ENCODE measurements at places on chromosomes 16 and 17.

- no peak for DNase-seq
These were observed 254.6 kb downstream of the HS3ST3A1 start for GRCh38 chr17:13346996-13347762.

DNA sequence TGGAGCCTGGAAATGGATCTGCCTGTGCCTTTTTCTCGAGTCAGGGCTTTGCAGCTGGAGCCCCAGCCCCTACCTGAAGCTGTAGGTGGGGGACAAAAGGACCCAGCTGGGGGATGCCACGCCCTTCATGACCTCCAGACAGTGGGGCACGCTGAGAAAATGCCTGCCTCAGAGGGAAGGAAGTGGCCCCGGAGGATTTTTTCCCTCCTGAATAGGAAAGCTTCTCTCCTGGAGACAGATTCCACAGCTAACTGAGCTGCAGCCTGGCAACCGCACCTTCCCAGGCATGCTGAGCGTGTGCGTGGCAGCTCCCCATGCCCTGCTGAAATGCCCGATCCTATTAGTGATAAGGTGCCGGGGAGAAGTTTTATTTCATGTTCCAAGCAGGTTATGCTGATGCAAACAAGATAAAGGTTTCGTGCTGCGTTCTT lies 58.0 kb downstream of the AIPL1 start:
- DNase-seq = no peak

DNA sequence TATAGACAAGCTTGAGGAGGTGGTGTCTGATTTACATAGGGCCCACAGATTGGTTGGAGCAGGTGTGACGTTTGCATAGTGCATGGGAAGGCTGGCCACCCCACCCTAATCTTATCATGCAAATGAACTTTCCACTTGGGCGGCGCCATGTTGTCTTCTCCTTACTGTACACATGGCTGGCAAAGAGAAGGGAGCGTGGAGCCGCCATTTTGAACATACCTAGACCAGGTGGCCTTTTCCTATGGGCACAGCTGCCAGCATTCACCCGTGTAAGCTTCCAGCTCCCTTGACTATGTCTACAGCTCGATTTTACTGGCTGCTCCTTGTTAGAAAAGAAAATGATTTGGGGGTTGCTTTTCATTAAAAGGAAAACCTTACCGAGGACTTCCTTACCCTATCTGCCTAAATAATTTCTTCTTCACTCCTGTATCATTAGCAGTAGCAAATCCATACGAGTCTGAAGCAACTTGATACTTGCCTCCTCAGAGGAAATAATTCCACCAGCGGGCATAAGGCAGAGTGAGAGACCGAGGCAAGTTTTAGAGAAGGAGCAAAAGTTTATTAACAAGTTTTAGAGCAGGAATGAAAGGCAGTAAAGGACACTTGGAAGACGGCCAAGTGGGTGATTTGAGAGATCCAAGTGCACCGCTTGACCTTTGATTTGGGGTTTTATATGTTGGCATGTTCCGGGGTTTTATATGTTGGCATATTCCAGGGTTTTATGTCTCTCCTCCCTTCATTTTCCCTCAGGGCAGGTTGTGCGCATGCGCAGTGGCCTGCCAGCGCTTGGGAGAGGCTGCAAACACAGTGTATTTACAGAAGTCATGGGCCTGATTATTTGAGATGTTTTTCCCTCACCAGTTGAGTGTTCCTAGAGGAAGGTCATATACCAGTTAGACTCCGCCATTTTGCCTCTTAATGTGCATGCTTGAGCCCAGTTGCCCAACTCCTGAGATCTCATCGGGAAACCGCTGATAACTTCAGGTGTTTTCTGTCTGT lies 65.7 kb downstream of the MARF1 start:
- peak; percentile 53 for DNase-seq

DNA sequence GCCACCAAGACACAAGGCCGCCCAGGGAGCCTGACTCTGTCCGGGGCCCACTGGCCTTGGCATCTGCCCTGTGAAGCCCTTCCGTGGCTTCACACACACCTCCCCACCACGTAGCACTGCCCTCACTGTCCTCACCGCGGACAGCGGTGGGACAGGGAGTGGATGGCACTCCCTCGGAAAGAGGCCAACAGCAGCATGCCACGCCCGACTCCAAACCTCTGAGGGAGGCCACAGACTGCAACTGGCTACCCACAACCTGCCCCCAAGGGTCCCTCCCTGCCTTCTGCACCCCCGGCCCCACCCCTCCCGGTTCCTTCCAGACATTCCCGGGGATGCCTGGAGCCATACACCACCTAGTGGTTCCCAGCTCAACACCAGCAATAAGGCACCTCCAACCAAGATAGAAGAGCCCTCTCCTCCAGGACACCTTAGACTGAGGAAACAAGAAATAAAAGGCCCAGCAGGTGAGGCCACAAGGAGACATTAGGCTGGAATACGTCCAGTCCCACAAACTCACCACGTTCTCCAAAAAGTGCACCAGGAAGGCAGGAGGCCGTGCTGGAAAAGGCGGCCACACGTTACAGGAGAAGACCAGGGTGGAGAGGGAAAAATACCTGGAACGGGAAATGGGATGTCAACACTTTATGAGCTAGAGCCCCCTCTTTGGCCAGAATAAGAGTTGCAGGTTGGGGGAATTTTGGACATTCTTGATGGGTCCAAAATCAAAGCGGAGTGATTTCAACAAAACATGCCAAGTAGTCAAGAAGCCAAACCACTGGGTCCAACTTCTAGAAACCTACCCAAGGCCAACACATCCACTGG lies 310.0 kb downstream of the SOX9 start:
- DNase-seq = no peak

DNA sequence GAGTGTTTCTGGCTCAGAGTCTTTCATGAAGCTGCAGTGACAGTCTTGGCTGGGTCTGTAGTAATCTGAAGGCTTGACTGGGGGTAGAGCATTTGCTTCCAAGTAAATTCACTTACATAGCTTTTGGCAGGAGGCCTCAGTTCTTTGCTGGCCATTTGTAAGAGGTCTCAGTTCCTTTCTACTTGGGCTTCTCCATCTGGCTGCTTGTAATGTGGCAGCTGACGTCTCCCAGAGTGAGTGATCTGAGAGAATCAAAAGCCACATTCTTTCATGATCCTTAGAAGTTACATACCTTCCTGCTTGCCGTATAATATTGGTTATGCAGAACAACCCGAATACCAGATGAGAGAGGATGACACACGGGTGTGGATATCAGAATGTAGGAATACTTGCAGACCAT lies 39.8 kb downstream of the NF1 start:
- DNase-seq = no peak

- DNase-seq = no peak
These were observed 3.1 kb upstream of the BANP start for GRCh38 chr16:87948119-87948545.

DNA sequence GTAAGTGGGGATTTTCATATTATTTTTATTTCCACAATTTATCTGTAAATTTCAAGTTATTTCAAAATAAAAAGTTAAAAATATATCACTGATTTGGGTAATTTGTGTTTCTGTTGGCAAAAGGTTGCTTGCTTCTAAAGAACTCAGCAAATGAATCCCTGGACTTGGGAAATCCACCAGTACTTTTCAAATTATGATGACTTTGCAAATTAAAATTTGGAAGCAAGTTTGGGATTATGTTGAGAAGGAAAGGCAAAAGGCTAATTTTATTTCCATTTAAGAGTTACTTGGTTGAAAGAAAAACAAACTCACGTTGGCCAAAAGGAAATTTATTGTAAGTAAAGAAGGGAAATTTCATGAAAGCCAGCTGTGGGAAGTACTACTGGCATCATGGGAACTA lies 220.3 kb downstream of the MAP2K6 start:
- DNase-seq = no peak

DNA sequence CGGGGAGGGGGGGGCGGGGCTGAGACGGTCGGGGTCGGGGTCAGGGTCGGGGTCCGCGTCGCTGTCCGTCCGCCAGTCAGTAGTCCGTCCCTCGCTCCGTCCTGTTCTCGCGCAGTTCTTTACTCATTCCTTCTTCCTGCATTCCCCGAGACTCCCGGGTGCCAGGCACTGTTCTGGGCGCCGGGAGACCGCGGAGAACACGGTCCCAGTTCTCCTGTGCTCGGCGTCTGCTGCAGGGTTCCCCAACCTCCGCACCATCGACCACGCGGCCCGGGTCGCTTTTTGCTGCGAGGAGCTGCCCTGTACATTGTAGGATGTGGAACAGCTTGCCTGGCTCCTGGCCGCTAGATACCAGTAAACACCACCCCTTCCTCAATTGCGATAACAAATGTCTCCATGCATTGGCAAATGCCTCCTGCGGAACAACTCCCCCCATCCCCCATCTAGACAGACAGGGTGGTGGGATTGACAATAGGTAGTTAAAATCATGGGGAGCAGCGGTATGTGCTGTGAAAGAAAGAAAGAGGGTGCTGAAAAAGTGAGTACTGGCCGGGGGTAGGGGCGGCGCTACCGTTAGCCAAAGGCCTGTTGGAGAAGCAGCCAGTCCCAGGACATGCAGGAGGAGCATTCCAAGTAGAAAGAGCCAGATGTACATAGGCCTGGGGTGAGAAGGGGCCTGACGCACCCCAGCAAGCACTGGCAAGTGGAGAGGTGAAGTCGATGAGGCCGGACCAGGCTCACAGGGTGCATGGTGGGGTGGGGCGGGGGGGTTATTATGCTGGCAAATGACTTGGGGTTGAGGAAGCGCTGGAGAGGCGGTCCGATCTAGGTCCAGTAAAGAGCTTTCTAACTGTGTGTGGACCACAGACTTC lies 631 bp downstream of the TRAF7 start:
- no peak for DNase-seq

- no peak for DNase-seq
These were observed 37.4 kb downstream of the ZDHHC7 start for GRCh38 chr16:84973776-84974523.

DNA sequence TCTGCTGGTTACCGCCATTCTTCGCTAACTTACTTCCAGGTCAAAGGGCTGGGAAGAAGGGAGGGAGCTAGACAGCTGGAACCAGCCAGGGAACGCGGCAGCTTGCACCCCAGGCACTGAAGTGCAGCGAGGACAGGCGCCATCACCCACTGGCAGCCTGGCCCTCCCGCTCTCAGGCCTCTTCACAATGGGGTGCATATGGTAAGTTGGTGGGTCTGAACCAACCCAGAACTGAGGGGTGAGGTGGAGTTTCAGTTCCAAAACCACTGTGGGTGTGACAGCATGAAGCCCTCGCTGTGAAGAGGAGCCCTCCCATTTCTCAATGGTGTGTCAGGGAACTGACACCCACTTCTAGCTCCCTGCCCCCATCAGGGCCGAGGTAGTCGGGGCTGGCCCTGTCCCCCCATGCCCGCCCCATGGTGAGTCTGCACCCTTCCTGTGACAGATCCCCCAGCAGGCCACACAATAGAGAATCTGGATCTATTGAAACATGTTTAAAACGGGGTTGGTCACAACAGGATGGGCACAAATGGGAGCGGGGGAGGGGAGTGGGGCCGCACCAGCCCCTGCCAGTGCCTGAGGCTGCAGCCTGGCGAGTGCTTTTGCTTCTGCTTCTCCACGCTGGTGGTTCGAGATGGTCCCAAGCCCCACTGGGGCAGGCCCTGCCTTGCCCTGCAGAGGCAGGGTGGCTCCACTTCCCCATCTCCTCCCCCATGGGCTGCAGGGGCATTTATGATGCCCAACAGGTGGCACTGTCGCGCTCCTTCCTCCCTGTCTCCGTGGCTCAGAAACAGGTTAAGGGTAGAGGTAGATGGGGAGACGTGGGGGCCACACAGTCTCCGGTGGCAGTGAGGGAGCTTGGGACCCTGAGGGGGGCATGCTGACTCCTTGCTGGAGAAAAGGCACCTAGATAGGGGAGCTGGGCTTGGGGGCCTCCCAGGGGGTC lies 2.3 kb downstream of the LIMD2 start:
- peak; percentile 69 for DNase-seq

GRCh38 chr17:70989280-70989679 lies 819.9 kb downstream of the KCNJ2 start:
- no peak for DNase-seq

DNA sequence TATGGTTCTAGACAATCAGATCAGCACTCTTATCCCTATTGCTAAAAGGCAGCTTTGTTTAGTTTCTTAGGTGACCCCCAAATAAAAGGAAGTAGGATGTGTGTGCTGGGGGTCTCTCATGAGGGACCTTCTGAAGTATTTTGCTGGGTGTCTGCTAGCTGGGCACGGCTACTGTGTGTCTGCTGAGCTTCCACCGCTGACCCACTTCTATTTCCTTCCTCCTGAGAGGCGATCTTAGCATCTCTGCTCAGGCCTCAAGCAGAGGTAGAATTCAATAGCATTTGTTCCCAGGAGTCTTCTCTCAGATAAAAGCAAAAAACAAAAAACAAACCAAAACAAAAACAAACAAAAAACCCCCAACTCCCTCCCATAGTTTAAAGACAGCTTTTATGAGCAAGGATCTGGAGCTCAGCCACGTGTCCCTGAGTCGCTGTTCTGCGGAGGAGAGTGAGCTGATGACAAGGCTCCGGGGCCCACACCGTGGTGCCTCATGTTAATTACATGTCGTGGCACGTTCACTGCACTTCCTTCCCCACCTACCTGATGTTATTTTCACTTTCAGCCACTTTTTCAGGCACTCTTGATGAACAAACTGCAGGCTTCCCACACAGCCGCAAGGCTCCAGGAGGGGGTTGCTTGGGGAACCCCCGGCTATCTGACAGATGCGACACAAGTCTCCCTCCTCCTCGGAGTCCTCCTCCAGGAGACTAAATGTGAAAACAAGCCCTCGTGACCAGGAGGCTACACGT lies 83.5 kb downstream of the MARCHF10 start:
- no peak for DNase-seq

GRCh38 chr16:67129422-67129821 lies 19.7 kb downstream of the PHAF1 start:
- DNase-seq = no peak

GRCh38 chr17:49440581-49440980 lies 25.9 kb upstream of the PHB1 start:
- DNase-seq = no peak

- DNase-seq = no peak
These were observed 702 bp downstream of the SPN start for GRCh38 chr16:29663807-29664090.

GRCh38 chr16:14606102-14606501 lies 24.0 kb downstream of the PARN start:
- DNase-seq = no peak

GRCh38 chr17:62090021-62090824 lies 25.1 kb upstream of the MED13 start:
- DNase-seq = no peak

DNA sequence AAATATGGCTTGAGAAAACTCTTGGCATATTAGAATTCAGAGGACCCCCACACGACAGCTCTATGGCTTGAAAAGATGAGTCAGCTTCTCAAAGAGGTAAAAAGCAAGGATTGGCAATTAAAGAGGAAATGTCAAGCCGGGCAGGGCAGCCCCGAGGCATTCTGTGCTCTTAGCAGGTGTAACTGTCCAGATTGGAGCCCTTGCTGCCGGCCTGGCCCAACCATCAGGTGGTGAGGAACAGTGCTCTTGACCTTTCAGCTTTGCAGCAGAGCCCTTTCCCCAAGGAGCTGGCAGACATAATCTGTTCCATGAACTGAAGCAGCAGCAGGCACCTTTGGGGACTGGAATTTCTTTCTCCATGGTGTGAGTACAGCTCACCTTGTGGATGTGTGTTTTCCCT lies 287.8 kb downstream of the UTP18 start:
- DNase-seq = no peak

DNA sequence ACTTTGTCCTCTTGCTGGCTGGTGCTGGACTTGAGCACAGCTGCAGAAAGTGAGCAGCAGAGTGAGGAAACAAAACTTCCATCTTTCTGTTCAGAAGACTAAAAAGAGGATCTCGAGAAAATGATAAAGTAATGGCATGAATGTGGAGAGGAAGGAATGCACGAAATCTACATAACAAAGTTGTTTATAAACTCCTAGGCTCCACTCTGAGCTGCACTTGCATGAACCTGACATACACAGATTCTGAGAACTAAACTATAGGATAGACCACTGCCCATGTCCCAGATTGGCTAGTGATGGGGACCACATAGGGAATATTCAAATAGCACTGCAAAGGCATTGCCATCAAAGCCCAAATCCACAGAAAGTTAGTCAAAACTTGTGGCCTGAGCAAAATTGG lies 121.1 kb upstream of the MON1B start:
- no peak for DNase-seq

All from Caco-2 (cell line).